ENCODE measurements at places on chromosomes 7 and 10. TPM values are rescaled to one million over a fixed set of nuclear protein-coding genes. Genes with fewer than 3 reads are reported as not detected.

The NRCAM gene
- total RNA-seq = 171 TPM

The OR2A12 gene
- not detected for total RNA-seq

The CYP2W1 gene
- 14.5 TPM for total RNA-seq

The SPDYE18 gene
- 2.6 TPM for total RNA-seq

The CFAP46 gene
- 7.5 TPM for total RNA-seq

The CYP3A4 gene
- total RNA-seq = not detected

The SRRT gene
- 88.3 TPM for total RNA-seq

The SPRN gene
- 3.8 TPM for total RNA-seq

The CYP3A5 gene
- total RNA-seq = 4.6 TPM

The NKX2-3 gene
- total RNA-seq = not detected

The CALML3 gene
- total RNA-seq = 0.33 TPM

The WASHC2A gene
- total RNA-seq = 41.3 TPM

The AS3MT gene
- 15.9 TPM for total RNA-seq

The TEX36 gene
- total RNA-seq = not detected

The LRRD1 gene
- 0.44 TPM for total RNA-seq

The SEMA4G gene
- total RNA-seq = 6.6 TPM

The PARD3 gene
- 86.4 TPM for total RNA-seq

The DUSP5 gene
- total RNA-seq = 38.1 TPM

The TRIM56 gene
- total RNA-seq = 13.4 TPM

The CNNM1 gene
- 2.4 TPM for total RNA-seq

The TRA2A gene
- 112 TPM for total RNA-seq

The OR9A4 gene
- total RNA-seq = 0.71 TPM

The CPA2 gene
- total RNA-seq = not detected

The MTPN gene
- 138 TPM for total RNA-seq

The FBXO24 gene
- 2.5 TPM for total RNA-seq

The CRYGN gene
- not detected for total RNA-seq

The FEZF1 gene
- 0.27 TPM for total RNA-seq

The CLDN4 gene
- 15.8 TPM for total RNA-seq

The PTER gene
- 8.0 TPM for total RNA-seq

The STAMBPL1 gene
- total RNA-seq = 25.1 TPM

The PPP1R3C gene
- total RNA-seq = 69.8 TPM

The RTKN2 gene
- total RNA-seq = 13.4 TPM

The CCL24 gene
- not detected for total RNA-seq

The STEAP1B gene
- 1.6 TPM for total RNA-seq

The UNCX gene
- 1.3 TPM for total RNA-seq

The SP4 gene
- 60.0 TPM for total RNA-seq

The DIP2C gene
- total RNA-seq = 39.2 TPM

The PAX4 gene
- total RNA-seq = not detected

The LMOD2 gene
- total RNA-seq = 6.0 TPM

The GNGT1 gene
- 20.3 TPM for total RNA-seq

The HEPACAM2 gene
- total RNA-seq = 0.38 TPM

The ADAP1 gene
- total RNA-seq = 11.3 TPM

The GIMAP5 gene
- total RNA-seq = 14.8 TPM

The ATRNL1 gene
- total RNA-seq = 190 TPM

The ASB10 gene
- 0.44 TPM for total RNA-seq

The DOCK1 gene
- total RNA-seq = 77.0 TPM

The CALML5 gene
- total RNA-seq = 3.3 TPM

The MINDY4 gene
- 10.2 TPM for total RNA-seq

The NUTM2E gene
- 0.33 TPM for total RNA-seq

The TMEM273 gene
- 11.9 TPM for total RNA-seq

The HOXA1 gene
- 0.44 TPM for total RNA-seq

Measured in camera-type eye (tissue), 1 donor.